NCI-H1436 (cell line): ENCODE measurements at places on chromosomes 12 and 14.

- DNase-seq = no peak
Measured at GRCh38 chr12:55965941-55966407, at the start of gene PMEL. Gene PMEL, minus strand, starts transcription at chr12:55966042. Its CDS starts 31 bp downstream, at chr12:55966011.

DNA sequence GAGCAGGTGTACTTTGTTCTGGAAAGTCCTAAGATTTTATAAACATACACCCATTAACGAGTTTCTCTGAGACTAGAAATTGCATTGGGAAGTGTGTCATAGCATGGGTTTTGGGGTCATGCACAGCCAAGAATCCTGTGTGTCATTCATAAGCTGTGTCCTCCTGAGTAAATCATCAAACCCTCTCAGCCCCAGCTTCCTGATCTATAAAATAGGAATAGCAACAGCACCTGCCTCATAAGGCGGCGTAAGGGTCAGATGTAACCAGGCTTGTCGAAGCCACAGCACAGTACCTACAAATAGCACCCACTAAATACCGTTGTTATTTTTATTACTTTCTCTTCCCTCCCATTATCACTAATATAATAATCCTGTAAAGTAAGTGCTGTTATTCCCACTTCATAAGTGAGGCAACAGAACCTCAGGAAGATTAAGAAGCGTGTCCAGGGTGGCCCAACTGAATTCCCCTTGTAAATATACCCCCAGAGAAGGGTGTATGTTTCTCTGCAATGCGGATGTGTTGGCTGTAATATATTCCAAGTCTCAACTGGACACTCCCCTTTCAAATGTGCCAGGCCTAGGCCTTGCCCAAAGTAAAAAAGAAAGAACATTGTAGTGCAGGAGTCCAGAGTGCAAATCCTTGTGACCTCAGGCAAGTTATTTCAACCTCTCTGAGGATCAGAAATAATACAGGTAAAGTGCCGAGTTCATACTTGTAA is 188.3 kb upstream of the BCL2L14 start:
- no peak for DNase-seq

DNA sequence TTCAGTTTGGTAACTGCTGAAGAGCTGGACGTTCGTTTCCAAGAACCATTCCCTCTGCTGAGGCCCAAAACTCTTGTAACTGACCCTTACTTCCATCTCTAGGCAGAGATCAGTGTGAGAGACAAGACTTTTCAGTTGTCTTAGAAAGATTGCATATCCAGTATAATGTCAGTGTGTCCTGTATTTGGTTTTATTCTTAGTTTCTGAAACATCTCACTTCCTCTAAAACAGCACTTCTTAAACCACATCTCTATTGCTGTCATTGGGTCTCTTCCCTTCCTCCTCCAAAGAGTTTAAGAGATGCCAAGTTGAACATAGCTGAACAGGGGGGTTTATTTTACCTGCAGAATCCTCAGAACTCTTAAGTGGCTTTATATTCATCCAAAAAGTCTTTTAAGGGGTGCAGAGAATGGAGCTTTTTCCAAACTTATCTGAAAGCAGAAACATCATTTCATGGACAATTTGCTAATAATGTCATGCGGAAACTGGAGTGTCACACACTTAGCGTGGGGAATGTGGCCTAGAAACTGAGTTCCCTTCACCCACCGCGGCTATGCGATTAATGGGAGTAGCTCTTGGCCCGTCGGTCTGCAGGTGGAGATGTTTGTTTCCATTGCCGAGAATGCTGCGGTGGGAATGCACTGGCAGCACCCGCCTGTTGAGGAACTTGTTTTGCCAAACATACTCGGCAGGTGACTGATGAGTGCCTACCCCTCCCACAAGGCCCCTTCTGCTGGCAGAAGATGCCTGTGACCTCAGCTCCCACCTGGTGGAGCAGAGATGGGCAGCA is 148.2 kb downstream of the ADGRD1 start:
- DNase-seq = no peak

GRCh38 chr14:67962215-67962644 is 142.7 kb downstream of the RAD51B start:
- DNase-seq = no peak

DNA sequence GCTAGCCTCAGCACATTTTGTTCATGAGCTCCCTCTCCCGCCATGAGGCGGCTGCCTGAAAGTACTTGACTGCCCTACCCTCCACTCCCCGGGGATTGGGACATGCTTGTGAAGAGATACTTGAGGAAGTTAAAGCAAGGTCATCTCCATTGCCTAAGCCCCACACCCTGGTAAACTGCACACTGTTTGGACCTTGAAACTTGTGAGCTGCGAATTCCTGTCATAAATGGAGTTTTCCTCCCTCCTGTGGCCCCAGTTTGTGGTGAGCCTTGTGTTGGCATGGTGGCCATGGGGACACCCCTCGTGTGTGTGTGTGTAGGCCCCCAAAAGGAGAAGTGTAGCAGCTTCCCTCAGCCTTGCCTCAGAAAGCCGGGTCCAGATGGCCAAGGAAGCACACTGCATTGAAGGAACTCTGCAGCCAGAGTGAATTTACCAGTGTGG is 395.5 kb downstream of the ZFP36L1 start:
- DNase-seq = no peak
